Skeletal muscle cell (primary cell): ENCODE measurements at places on chromosomes 7 and 10.

GRCh38 chr10:99520847-99521764, 11.6 kb upstream of the NKX2-3 start:
- no peak for DNase-seq

DNA sequence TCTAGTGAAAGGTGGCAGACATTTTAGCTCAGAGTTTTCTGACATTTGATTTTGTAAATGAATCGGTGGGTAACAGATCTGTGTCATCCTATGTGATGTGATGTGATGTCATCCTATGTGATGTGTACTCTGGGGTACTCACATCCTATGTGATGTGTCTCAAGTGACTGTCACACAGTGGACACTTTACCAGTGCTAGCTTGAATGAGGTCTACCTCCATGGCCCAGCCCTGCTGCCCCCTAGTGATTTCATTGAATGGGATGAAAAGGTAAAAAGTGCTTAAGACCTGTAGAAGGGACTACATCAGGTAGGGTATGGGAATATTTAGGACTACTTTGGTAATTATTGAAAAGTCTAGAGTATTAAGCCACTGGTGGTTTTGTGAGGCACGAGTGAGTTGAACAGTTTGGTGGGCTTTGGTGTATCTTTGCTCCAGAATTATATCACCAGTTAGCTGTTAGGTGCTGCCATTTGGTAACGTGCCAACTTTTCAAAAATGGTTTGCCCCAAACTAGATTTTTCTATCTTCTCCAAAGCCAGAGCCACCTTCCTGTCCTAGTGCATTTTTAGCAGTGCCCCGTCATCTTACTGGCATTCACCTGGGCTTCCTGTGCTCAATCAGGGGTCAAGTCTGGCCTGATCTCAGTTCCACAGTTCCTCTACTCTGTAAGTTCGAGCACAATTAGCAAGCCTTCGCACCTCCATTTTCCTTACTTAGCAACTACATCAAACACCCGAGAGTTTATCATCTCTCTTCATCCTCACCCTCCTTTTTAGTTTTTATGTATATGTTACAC, 9.7 kb downstream of the EIF4H start:
- no peak for DNase-seq

DNA sequence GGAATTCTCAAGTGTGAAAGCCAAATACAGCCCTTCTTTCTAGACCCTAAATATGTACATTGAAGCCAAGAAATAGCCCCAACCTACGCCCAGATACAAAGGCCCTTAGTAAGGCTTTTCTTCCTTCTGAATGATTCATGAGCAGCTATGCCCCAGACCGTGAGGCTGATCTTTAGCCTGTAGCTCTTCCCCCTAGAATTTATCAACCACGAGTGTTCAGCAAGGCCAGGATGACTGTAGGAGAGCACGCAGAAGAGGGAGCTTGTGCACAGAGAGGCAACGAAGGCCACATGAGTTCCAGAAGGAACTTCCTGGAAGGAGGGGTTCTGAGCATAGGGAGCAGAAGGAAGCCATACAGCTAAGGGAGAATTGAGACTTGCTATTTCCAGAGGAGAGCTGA, 53.0 kb upstream of the HABP2 start:
- no peak for DNase-seq

DNA sequence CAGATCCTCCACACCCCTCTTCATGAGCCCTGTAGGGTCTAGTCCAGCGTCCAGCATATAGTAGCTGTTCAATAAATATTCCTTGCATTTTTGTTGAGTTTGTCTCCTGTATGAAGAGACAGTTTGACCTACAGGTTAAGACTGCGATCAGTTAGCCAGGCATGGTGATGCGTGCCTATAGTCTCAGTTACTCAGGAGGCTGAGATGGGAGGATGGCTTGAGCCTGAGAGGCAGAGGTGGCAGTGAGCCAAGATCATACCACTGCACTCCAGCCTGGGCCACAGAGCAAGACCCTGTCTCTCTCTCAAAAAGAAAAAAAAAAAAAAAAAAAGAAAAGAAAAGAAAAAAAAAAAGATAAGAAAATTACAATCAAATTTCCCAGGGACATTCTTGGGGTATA, 5.1 kb upstream of the CUEDC2 start:
- no peak for DNase-seq

DNA sequence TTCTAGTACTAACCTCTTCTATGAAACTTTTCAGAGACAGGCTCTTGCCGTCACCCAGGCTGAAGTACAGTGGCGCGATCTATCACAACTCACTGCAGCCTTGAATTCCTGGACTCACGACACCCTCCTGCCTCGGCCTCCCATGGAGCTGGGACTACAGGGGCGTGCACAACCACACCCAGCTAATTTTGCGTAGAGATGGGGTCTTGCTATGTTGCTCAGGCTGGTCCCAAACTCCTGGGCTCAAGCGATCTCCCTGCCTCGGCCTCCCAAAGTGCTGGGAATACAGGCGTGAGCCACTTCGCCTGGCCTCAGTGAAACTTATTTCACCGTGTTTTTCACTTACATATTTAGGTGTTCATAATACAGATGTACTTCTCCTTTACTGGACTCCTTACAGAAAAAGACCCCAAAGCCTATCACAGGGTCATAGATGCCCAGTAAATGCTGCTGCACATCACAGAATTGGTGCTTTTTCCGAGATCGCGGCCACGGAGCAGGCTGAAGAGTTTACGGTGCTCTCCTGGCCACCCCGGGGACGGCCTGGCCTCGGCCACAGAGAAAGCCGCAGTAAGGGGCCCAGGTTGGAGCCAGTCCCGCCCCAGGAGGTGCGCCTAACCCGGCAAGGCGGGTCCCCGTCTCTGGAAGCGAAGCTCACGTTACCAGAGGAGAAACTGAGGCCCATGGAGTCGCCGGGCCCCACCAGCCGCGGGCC, 595 bp downstream of the TBL2 start:
- DNase-seq: no peak

GRCh38 chr10:86210416-86210815, 156.2 kb downstream of the GRID1 start:
- no peak for DNase-seq

GRCh38 chr10:60564475-60564874, 174.8 kb upstream of the ANK3 start:
- peak; percentile 6 for DNase-seq

DNA sequence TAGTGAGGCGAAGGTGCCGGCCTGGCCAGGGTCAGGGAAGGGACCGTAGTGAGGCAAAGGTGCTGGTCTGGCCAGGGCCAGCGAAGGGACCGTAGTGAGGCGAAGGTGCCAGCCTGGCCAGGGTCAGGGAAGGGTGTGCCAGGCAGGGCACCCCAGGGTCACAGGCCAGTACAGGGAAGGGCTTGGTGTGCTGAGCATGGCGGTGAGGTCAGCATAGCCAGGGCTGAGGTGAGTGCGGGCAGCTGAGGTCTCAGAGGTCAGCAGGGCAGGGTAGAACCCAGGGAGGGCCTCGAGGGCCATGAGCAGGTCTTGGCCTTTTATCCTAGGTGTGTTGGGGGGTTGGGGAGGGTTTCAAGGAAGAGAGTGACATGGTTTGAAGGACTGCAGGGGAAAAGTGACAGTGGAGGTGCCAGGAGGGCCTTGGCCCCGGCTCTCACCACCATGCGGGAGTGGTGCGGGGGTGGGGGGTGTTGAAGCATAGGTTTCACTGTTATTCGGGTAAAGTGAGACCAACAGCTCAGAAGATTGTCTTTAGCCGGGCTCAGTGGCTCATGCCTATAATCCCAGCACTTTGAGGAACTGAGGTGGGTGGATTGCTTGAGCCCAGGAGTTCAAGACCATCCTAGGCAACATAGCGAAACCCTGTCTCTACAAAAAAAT, 93.3 kb downstream of the CHST15 start:
- no peak for DNase-seq

GRCh38 chr10:87622314-87623004, 37.2 kb upstream of the PAPSS2 start:
- DNase-seq: no peak

GRCh38 chr10:6296828-6297251, 94.1 kb downstream of the PFKFB3 start:
- DNase-seq: no peak

GRCh38 chr10:121007264-121007663, 156.1 kb downstream of the WDR11 start:
- no peak for DNase-seq

GRCh38 chr10:36489181-36489580, 636.2 kb upstream of the ANKRD30A start:
- DNase-seq: no peak

- no peak for DNase-seq
Observed at GRCh38 chr10:83252596-83252995, 886.7 kb upstream of the GHITM start.

GRCh38 chr10:24503461-24504320, 220.0 kb downstream of the ARHGAP21 start:
- no peak for DNase-seq

DNA sequence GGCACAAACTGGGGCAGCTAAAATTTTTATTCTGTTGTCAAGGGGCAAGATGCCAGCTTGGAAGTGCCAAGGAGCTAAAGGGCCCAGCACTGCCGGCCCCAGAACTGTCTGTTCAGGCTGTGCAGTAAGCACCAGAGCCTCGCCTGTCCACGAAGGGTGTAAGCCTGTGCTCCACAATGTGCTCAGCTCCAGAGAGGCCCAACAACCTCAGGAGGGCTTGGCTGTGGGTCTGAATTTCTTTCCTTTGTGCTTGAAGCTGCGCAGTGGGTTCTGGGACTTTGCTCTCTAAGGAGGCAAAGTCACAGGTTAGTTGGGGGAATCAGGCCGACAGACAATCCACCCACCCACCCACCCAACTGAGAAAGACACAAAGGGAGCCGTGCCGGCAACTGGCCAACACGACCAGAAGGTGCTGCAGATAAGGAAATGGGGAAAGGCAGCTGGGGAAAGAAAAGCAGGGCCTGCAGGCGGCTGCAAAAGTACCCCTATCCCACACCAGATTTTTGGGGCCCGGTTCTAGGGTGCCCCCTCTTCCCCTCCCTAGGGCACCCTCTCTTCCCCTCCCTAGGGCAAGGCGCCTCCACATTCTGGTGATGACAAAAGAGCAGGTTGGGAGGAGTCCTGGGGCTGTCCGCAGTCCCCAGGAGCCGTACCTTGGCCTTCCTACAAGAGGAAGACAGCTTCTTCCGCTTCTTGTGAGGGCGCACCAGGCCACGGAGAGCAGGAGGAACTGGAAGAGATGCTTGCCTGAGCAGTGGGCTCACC, 7.7 kb downstream of the DDX56 start:
- no peak for DNase-seq

- no peak for DNase-seq
Observed at GRCh38 chr7:154598864-154599263, 404.1 kb downstream of the PAXIP1 start.
